Hematopoietic multipotent progenitor cell treated with erythropoietin and hydrocortisone succinate and interleukin-3 and kit ligand, for 6 days (in vitro differentiated cells): ENCODE measurements at places on chromosomes 1 and 21.
A peak's percentile ranks its signal among the peaks of the same experiment; 100 is the strongest.

DNA sequence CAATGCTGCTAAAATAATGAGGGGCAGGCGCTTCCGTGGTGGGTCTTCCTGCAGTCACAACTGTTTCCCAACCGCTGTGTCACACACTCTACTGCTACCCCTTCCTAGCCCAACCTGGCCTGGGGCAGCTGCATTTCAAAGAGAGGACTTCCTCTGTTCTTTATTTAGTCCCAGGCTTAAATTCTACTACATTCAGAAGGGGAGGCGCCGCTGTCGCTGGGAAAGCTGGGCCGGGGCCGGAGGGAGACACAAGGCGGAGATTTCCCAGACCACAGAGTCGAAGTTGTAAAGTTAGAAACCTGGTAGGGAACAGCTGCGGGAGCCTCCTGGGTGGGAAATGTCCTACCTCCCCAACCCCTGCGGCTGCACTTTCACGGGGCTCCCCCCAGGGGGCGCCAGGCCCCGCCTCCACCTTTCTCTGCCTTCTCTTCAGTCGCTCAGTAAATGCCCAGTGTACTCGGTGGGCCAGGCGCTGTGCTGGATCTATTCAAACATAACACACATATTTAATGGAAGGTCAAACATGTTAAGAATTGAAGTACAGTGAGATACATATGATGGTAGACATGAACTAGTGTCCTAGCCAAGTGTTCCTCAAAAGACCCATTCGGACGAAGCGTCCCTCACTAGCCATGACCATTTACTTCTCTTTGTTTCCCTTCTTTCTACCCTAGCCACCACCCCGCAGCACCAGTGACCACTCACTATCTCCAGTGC, 23.1 kb downstream of the DYRK3 start:
- peak; percentile 75 for DNase-seq

DNA sequence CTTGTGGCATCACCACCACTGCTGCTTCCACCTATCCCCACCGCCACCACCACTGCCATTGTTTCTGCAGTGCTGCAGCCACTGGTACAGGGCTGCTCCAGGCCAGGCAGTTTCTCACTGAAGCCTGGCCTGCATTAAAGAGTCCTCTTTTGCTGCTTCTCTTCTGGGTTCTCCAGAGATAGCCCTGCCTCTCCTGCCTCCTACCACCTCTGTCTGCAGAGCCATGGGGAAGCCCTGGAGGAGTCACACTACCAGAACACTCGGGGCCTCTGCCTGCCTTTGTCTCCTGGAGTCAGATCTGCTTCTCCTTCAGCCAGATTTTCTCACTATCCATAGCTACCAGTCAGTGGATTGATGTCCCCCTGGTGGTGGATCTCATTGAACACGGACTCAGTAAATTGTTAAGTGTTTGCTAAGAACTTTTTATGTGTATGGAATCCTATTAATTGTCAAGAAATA, 37.7 kb upstream of the DDAH1 start:
- DNase-seq: peak; percentile 68

GRCh38 chr1:12153181-12153785, 13.5 kb upstream of the TNFRSF1B start:
- DNase-seq: peak; percentile 51

- peak; percentile 91 for DNase-seq
These were observed 38.5 kb upstream of the EGLN1 start for GRCh38 chr1:231460614-231461013.

- DNase-seq: no peak
These were observed 10.0 kb upstream of the TNFRSF8 start for GRCh38 chr1:12052997-12053686.

- DNase-seq: no peak
These were observed 407 bp downstream of the CAMSAP2 start for GRCh38 chr1:200738949-200739651.
